ENCODE measurements at places on chromosomes 7 and 10.

DNA sequence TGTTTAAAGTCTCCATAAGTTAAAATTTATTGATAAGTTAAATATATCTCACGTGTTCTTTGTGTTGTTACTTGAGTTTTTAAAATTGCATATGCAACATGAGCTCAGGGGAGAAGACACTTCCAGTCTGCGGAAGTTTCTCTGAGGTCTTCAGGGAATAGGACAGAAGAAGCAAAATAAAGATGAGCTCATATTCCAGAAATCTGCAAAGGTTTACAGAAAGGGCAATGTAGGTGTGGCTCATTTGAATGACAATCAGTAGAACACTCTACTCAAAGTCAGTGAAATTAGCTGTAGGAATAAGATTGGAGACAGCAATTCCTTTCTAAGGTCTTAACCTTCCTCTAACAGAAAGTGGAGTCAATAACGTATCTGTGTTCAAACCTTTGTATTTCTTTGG lies 53.7 kb downstream of the CACNA2D1 start:
- no peak for DNase-seq

DNA sequence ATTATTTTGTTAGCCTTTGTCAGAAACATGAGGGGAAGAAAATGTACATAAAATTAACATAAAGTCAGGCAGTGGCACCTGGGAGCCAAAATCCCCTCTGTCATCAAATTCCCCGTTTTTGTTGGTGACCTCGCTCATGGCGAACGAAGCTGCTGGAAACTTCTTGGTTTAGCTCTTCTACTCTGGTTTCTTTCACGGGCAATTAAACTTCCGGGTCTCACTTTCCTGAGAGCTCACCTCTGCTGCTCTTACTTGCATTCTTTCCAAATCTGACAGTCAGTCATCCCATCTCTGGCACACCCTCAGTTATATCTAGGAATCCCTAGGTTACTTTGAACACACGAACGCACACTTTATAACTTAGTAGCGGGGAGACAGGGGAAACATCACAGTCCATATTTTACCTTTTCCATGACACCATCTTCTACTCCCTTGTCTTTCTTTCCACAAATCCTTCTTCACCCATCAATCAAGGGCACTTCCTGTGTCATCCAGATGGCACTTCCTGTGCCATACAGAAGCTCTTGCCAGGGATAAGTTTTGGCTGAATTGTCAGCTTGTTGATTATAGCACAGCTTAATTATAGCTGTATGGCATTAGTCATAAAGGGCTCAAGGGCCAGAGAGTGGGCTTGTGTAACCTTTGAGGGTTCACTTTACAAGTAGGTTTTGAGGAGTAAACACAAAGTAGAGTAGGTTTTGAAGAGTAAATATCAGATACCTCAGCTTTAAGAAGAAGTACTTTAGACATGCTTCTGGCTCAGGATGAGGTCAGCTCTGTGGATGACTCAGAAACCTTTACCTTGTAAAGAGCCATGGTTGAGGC lies 105.1 kb downstream of the GATA3 start:
- no peak for DNase-seq

DNA sequence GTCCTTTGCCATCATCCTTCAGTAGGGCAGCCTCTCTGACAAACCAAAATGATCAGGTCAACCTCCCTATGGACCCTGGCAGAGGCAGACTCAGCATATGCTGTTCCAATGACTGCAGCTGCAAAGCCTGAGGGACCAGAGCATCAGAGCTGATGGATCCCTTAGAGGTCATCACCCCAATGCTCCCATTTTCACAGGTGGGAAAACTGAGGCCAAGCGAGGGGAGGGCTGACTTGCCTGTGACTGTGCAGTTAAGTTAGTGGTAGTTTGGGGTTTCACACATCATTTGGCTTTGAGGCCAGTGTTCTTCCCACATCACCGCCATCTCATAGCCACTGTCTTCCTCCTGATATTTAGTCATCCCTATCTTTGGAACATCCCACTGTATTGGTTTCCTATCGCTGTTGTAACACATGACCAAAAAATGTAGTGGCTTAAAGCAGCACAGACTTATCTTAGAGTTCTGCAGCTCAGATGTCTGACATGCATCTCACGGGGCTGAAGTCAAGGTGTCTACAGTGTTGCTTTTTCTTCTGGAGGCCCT lies 69.3 kb upstream of the PDZD8 start:
- DNase-seq = no peak

DNA sequence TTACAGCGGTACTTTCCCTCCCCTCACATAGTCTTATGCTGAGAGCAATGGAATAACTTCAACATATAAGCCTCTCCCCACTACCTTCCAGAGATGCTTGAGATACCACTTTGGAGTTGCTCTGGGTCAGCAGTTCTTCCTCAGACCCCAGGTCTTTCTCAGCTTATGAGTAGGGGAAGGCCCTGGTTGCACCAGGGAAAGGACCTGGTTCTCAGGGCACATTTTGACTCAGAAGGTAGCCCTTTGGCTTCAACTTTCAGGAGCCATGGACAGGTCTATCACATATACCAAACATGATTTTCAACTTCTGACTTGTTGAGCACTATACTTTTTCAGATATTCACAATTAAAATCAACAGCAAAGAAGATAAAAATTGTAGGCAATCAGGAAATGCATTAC lies 11.5 kb upstream of the FIGNL1 start:
- DNase-seq = no peak

GRCh38 chr7:18828260-18828993 lies 289.0 kb downstream of the TWIST1 start:
- no peak for DNase-seq

GRCh38 chr10:89090756-89091445 lies 100.3 kb downstream of the FAS start:
- DNase-seq = no peak

- DNase-seq = no peak
Observed at GRCh38 chr10:129773359-129773990, 190.6 kb downstream of the EBF3 start.

DNA sequence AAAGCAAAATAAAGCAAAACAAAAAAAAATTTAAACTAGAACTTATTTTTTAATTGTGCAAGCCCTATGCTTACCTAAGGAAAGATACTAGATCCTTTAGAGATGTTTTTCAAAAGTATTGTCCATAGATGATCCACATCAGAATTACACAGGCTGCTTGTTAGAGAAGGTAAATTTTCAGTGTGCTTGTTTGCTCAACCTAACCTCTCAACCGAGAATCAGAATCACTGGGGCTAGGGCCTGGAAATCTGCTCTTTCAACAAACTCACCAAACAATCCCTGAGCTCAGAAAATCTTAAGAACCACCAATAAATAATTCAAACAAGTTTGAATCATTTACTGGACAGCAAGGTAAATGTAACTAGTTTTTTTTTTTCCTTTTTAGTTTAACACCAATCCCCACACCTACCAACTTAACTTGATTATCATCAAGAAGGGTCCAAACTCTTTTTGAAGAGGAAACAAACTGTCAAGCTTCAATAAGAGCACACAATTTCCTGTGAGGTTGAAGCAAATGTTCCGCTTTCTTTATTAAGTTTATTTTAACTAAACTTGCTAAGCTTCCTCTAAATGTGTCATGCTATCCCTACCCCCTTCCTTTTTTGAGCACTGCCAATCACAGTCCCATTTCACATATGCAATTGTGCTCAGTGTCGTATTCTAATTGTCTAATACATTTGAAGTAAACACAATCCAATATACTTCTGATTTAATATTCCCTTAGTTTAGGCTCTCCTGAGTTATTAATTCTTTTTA lies 7.4 kb upstream of the TSPAN33 start:
- peak; percentile 33 for DNase-seq

DNA sequence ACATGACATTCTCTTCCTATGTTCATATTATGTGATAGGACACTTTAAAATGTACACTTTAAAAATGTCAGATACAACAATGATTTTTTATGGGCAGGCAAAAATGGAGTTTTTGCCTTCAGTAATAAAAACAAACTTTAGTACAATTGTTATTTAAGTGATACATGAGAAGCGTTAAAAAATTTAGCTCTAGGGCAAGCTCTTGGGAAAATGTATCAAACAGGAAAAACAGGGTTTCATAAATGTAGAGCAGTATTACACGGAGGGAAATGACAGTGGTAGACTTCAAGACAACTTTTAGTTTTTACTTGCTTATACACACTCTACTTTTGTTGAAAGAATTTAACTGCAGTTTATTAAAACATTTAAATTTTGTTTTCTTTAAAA lies 1.5 kb downstream of the FHIP2A start:
- no peak for DNase-seq

DNA sequence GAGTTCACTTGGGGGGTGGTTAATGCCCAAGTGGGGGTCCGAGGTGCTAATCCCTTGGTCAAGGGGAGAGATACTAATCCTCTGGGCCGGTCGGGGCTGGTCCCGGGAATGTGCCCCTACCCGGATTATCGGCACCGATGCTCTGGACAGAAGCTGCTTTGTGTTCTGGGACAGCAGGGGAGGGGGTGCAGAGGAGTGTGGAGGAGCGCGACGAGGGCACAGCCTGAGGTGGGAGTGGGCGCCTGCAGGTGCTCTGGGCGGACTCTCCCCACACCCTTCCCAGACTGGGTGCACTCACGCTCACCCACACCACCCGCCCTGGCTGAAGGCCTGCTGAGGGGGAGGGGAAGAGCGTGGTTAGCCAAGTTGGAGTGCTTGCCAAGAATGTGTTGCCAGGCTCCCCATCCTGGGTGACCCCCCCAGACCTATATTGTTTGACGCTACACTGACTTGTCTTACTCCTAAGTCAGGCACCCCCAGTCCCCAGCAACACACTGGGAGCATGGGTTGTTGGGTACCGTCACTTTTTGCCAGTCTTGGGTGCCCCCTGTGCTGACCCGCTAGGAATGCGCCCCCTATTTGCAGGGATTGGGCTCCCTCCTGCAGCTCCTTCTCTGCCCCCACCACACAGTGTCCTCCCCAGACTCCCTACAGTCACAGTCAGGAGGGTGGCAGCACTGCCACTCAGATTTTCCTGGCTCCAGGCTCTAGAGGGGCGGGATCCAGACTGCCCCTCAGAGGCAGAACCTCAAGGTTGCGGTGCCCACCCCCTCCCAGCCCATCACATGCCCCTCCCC lies 1.2 kb downstream of the SLC4A2 start:
- no peak for DNase-seq

- DNase-seq = no peak
Observed at GRCh38 chr7:151736403-151736909, 140.5 kb downstream of the PRKAG2 start.

DNA sequence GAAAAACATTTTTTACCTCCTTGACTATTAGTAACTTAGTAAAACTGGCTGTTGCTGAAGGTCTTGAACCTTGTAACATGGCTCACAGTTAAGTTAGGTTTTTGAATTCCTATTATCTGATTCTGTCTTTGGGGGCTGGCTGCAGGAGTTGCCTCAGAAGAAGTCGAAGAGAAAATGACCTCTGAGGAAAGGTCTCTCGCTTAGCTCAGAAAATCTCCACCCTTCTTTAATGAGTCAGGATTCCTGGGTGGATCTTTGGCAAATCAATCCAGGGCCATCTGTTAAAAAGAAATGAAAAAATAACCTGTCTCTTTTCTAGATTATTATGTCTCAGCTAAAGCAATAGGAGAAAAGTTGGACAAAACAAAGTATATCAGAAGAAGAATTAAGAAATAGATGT lies 267.8 kb upstream of the SEMA3C start:
- DNase-seq = no peak

DNA sequence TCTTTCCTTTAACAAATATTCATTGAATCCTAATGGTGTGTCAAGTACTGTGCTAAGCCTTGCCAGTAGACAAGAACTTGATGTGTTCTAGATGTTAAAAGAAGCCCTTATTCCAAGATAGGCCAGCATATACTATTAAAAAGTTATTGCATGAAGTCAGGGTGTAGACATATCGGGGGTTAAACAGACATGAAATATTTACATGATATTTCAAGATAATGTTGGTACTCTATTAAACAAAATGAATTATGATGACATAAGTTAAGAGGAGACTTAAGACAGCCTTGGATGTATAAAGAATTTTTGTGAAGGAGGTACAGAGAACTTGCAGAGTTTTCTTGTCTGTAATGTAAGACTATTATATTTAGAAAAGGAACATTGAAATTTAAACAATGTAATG lies 44.8 kb downstream of the HDAC9 start:
- no peak for DNase-seq

- DNase-seq = no peak
Observed at GRCh38 chr10:31005895-31006294, 25.8 kb downstream of the ZNF438 start.

GRCh38 chr10:34175121-34175520 lies 640.0 kb downstream of the PARD3 start:
- DNase-seq = no peak
